ENCODE measurements at places on chromosomes 2 and 18.
A peak's percentile ranks its signal among the peaks of the same experiment; 100 is the strongest.

DNA sequence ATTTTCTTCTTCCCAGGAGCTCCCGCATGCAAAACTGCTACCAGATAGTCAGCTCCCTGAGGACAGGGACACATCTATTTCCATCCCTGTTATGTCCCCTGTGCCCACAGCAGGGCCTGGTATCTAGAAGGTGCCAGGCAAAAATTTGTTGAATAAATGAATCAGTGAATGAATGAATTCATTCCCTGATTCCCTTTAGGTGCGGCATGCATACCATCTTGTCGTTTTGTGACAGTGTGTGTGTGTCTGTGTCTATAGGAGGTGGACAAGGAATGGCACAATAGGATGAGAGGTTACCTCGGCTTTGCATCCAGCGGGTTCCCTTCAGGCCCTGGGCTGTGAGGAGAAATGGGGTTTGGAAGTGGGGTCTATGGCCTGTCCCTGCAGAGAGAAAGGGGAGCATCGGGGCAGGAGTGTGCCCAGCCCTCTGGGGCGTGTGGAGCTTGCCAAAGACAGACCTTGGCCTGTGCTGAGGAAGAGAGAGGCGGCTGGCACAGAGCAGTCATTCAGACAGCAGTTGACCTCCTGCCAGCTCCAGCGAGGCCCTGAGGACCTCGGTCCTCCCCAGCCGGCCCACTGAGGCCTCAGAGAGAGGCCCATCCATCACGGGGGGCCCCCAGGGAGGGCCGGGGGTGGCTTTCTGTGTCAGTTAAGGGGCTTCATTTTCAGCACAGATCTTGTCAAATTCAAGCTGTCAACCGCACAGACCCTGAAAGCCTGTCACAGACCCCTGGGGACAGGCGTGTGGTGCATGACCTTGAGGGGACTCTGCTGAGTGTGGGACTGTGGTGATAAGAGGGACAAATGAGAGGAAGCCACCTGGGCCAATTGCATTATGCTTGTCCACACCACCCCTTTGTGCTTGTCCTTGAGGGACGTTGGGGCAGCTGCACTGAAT lies 125.9 kb upstream of the CXCR4 start:
- no peak for DNase-seq

GRCh38 chr18:39724652-39725051 lies 2159.1 kb upstream of the CELF4 start:
- DNase-seq, result no peak

DNA sequence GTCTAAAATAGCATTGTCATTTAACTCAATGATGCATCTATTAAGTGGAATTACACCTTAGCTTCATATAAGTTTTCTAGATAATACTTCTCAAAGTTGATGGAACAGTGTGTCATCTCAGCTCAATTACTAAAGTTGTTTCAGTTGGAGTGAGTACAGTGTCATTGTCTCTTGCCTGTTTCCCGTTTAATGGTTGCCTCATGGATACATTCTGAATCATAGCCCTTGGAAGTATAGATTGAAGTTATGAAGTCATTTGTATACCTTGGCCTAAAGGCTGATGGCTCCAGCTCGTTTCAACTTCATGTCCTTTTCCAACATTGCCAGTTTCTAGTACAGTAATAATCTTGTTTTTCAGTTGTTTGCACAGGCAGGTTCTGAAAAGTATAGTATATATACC lies 130.5 kb upstream of the NOSTRIN start:
- no peak for DNase-seq

- no peak for DNase-seq
Measured at GRCh38 chr18:48796491-48797205, 154.1 kb downstream of the SMAD7 start.

- DNase-seq, result no peak
Measured at GRCh38 chr2:112803691-112804521, 19.6 kb upstream of the IL1A start.

- DNase-seq, result no peak
Measured at GRCh38 chr2:134513465-134513804, 205.4 kb downstream of the TMEM163 start.

DNA sequence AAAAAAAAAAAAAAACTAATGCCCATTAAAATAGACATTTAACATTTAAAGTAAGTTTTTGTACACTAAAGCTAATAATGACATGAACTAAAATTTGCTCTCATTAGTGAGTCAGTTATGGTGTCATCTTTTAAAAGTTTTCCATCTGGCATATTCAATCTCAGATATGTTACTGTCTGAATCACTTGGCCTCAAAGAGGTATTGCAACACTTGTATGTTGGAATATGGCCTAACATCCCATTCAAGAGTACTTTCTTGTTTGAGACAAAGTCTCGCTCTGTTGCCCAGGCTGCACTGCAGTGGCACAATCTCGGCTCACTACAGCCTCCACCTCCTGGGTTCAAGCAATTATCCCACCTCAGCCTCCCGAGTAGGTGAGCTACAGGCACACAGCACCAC lies 169.7 kb downstream of the TMEM163 start:
- DNase-seq, result no peak

- DNase-seq, result no peak
Measured at GRCh38 chr2:84776011-84776410, 104.9 kb downstream of the TRABD2A start.

DNA sequence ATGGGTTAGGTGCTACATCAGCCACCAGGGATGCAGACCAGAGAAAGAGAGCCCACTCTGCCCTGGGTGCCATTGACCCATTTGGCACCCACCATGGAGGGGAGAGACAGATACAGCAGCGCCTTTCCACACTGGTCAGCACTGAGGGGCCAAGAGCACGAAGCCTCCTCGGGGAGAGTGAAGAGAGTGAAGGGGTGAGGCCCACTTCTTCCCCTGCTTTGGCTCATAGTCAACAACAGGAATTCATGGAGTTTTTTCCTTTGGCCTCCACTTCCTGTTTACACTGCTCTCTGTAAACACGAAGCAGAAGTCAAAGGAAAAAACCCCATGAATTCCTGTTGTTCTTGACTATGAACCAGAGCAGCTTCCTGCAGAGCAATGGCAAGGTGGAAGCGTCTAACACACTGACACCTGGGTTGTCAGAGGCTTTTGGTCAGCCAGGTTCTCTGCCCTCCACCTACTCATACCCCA lies 80.0 kb downstream of the CCDC93 start:
- no peak for DNase-seq

DNA sequence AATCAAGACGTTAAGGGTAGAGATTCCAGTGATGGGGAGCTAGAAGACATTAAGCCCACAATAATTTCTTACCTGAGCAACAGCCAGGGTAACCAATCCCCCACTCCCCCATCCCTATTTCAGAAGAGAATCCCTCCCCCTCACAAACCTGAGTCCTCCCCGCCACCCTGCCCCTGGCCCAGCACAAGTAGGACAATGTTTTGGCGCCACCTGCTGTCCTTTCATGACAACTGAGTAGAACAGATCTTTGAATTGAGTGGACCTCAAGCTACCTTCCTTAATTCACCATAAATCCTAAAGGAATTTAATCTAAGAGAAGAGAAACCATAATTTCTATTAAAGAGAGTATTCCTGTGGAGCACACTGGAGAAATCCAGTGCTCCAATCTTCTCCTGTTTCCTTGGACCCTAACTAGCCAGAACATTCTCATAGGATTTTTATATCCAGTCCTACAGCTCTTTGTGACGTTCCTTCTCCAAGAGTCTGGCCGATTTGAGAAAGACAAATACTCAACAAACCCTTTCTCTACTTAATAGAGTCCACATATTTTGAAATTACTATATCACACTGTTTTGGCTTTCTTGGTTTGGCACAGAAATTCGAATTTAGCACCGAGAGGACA lies 41.1 kb downstream of the NHEJ1 start:
- peak; percentile 32 for DNase-seq

DNA sequence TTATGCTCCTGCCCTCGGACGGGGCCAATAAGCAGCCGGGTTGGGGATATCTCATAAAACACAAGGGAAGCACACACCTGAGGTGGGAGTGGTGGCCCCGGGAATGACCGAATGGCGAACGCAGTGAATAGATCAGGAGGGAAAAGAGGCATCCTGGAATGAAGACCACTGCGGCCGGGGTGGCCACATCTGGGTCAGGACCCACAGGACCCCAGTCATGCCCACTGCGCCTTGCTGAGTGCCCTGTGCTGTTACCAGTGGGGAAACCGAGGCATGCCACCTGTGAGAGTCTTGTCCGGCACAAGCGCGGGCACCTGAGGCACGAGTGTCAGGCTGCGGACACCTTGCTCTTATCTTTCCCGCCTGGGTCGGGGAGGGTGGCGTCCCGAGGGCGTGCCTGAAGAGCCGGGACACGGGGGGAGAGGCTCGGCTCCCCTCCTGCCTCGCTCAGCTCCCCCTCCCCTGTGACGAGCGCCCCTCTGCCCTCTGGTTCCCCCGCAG lies 1.6 kb downstream of the PDCD1 start:
- no peak for DNase-seq

- DNase-seq, result no peak
Measured at GRCh38 chr2:85255813-85256594, 71.8 kb downstream of the TGOLN2 start.

- no peak for DNase-seq
Measured at GRCh38 chr2:171985076-171985475, 14.7 kb upstream of the METAP1D start.

DNA sequence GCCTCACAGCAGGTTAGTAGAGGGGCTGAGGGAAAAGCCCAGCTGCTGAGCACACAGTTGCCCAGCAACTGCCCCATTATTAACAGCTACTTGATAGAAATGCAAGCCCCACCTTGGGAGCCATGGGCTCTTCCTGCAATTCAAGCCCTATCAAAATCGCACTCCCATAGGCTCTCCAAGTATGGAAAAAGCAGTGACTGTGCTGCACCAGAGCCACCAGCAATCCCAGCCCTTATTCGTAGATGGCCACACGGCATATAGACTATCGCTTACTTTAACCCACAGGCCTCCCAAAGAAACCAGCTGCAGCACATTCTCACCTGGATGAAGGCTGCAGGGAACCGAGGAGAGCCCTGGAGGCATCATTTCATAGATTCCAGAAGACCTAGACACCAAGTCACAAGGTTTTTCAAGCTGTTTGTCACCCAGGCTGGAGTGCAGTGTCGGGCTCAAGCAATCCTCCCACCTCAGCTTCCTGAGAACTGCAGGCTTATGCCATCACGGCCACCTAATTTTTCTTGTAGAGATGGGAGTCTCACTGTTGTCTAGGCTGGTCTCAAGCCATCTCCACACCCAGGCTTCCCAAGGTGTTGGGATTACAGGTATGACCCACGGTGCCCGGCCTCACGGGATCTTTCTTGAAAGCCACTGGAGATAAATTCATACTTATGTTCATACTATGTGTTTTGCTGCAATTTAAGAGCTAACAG lies 11.3 kb downstream of the NCL start:
- no peak for DNase-seq

GRCh38 chr2:225009768-225010167 lies 32.5 kb downstream of the DOCK10 start:
- no peak for DNase-seq

DNA sequence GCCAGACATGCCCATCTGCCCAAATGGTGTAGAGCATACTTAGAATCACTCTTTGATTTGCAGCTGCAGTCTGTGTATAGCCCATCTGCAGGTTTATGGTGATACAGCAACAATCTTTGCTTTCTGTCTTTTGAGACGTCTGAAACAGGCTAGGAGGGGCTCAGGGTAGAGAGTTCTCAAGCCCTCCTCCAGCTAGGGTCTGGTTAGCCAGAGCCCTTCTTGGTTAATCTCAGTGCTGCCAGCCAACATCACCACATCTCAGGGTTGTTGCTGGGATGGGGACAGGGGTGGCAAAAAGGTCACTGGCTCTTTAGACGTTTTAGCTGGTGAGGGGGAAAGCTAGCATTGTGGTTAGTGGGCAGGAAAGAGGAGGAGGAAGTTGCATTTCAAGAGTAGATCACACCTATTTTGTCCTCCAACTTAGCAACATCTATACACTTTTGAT lies 136.6 kb upstream of the ACAA2 start:
- no peak for DNase-seq

DNA sequence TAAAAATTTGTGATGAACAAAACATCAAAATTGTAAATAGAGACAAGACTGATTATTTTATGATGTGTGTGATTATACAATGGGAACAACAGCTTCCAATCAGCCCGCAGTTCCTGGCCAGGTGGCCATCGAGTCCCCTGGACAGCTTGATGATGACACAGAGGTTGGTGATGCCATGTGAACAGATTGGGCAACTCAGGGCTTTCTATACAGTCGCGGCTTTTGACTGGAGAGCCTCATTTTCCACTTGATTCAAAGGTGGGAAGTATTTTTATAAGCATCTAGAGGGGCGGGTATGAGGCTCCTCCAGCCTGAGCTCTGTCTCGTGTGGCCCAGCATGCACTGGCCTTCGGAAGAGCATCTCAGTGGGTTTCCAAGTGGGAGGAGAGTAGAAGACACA lies 14.9 kb upstream of the HPCAL1 start:
- no peak for DNase-seq

- DNase-seq, result no peak
Measured at GRCh38 chr18:47036298-47036874, 965 bp upstream of the ELOA2 start.

DNA sequence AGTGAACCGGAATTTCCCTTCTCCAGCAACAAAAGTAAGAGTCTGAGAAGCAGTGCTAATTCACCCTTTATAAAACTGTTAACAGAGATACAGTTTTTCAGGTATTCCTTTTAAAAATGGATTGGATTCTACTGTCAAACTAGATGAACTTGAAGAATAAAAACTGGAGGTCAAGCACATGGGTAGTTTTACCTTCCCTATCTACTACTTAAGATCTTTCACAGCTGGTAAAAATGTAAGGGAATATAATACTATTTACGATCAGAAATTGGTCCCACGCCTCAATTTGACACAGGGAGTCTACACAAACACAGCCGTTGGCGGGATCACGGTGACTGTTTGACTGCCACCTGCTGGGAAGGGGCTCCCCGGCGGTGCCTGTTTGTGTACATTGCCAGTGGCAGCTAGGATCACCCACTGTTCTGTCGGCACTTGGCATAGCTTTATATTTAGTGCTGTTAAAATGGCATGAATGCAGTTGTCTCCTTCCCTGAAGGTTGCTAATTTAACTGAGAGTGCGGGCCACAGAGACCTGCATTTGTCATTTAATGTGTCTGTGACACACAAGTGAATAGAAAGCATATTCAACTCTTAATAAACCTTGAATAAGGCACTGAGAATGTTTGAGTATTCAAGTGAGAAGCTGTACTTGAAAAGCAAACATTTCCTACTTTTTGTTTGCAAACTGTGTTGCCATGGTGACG lies 59.5 kb downstream of the ABCG8 start:
- DNase-seq, result no peak

GRCh38 chr2:222745836-222746559 lies 74.5 kb downstream of the MOGAT1 start:
- DNase-seq, result no peak

DNA sequence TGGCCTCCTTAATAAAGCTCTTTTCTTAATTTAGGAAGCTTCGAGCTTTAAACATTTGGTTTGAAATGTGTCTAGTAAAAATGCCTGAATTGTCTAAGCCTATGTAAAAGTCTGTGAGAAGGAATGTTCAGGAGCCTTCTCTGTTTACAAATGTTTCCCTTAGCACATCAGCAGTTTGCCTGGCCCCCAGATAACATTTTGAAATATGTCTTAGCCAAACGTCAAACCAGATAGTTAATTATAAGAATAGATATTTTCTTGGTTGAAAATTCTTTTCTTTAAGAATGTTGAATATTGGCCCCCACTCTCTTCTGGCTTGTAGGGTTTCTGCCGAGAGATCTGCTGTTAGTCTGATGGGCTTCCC lies 498.6 kb downstream of the CCDC85A start:
- DNase-seq, result no peak
